NCI-H2029 (cell line): ENCODE measurements at places on chromosomes 5 and 9.

- DNase-seq: no peak
Measured at GRCh38 chr9:27395484-27395921, 98.6 kb upstream of the EQTN start.

GRCh38 chr5:132692632-132692967 lies 18.8 kb downstream of the IL4 start:
- DNase-seq: no peak

DNA sequence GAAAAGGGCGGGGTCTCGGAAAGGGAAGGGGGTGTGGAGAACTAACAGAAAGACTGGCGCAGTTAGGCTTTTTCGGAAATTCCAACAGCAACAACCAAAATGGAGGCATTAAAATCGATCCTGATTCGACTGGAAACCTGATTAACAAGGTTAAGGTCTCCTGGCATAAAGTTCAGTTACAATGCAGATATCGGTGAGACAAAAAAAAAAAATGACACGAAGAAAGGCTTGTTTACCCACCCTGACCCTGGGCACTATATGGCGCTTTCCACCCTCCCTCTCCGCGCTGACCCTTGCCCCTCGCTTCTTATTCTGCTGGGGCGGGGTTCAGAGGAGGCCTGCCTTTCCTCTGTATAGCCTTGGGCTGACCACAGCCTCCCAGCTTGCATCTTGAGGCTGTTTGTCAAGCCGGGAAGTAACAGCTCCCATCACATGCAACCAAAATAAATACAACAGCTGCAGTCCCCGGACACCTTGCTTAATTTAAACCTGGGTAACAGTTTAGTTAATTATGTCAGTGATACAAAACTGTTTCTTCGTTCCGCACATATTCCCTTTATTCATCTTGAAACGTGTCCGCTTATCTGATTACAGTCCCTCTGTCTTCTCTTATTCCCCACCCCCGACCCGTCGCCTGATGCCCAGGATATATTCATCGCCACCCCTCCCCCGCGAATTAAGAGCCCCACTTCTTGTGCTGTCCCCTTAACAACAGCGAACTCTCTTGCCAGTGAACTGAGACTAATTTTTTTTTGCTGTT lies 795 bp upstream of the PJA2 start:
- DNase-seq: peak; percentile 51

- DNase-seq: no peak
Measured at GRCh38 chr5:112006721-112007120, 249.7 kb upstream of the NREP start.

DNA sequence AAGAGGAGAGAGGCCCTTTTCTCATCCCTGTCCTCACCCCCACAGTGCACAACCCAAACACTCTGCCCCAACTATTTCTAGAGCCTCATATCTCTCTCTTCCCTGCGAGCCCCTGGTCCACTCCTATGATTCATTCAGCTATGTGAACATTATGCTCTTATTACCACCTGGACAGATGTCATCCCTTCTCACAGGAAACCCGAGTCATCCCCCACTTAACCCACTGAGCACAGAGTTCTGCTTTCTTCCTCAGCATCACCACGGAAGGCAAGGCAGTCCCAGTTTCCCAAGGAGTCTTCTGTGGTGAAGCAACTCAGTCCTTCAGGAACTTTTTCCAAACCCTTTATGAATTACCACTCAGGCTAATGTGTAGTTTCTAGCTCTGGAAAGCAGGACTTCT lies 1.3 kb downstream of the DNAI1 start:
- no peak for DNase-seq

GRCh38 chr9:92807031-92807756 lies 42.6 kb upstream of the BICD2 start:
- DNase-seq: no peak

- DNase-seq: peak; percentile 86
Measured at GRCh38 chr9:33187519-33188218, 20.5 kb upstream of the B4GALT1 start.

DNA sequence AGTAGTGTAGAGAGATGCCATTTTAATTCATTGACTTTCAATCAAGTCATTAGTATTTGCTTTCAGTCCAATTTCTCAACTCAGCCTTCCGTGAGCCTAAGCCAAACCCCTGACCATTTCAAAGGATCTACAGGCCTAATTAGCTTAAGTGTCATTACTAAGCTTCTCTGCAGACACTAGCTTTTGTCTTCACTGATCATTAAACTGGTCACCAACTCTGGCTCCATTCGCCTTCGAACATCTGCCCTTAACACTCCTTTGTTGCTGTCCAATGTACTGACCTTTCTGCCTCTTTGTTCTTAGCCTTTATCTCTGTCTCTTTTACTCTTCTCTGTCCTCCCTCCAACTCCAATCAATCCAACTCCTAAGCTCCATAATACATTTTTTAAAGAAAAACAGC lies 299.3 kb downstream of the DIRAS2 start:
- peak; percentile 29 for DNase-seq

- no peak for DNase-seq
Measured at GRCh38 chr5:39521098-39521860, 96.5 kb upstream of the DAB2 start.

DNA sequence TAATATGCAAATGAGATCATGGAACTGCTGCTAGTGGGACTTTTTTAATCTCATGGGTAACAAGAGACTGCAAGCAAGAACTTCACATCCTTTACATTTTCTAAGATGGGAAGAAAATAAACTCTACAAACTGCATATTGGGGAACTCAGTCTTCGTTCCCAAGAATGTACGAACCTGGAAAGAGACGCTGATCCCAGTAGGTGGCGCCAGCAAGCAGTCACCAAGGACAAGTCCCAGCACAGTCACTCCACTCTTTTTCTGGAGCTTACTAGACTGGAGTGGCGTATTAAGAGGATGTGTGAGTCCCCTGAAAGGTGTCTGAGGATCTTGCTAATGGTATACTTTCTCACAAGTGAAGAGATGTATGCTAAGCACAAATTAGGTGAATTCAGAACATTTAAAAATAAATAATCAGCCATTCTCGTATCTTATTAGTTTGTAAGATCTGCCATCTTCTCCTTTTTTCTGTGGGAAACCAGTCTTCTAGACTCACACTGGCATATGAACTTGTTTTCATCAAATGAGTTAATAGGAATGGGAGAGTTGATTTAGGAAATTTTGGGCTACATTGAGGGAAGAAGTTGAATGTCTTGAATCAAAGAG lies 16.0 kb upstream of the PUM3 start:
- DNase-seq: no peak

DNA sequence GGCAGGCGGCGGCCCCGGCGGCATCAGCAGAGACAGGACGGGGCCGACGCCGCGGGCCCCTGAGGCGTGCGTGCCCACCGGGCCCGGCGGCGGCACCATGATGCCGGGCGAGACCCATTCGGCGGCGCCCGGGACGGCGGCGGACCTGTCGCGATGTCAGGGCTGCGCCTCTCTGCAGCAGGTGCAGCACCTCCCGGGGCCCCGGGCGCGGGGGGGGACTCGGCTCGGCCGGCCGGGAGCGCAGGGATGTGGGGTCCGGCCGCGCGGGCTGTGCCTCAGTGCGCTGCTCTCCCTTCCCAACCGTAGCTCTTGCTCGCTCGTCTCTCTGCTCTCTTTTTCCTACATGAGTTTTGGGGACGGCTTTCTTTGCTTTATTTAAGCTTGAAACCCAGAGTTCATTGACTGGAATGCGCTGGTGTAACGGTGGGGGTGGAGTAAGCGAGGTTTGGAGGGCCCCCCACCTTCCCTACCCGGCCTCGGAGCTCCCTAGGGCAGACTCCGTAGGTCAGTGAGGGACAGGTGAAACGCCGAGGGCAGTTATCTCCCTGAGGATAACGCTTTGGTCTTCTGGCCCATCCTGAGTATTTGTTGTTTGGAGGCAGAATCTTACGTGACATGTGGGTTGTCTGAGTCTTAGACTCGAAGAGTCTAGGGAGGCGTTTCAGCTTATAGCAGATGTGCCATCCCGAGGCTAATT lies 490 bp downstream of the ICE1 start:
- no peak for DNase-seq

DNA sequence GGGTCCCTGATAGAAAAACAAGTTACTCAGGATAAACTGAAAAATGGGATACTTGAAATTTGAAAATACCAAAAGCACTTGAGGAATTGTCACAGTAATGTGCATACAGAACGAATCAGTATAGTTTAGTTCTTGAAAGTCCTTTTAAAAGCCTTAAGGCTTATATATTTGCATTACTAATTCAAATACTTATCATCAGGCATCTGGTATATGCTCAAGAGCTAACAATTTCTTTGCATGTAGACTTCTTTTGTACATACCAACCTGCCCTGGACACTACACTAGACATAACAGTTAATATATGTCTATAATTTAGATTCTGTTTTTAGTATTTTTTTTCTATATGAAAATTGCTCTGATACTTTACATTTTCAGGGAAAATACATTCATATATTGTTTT lies 43.2 kb downstream of the SMIM15 start:
- DNase-seq: no peak

DNA sequence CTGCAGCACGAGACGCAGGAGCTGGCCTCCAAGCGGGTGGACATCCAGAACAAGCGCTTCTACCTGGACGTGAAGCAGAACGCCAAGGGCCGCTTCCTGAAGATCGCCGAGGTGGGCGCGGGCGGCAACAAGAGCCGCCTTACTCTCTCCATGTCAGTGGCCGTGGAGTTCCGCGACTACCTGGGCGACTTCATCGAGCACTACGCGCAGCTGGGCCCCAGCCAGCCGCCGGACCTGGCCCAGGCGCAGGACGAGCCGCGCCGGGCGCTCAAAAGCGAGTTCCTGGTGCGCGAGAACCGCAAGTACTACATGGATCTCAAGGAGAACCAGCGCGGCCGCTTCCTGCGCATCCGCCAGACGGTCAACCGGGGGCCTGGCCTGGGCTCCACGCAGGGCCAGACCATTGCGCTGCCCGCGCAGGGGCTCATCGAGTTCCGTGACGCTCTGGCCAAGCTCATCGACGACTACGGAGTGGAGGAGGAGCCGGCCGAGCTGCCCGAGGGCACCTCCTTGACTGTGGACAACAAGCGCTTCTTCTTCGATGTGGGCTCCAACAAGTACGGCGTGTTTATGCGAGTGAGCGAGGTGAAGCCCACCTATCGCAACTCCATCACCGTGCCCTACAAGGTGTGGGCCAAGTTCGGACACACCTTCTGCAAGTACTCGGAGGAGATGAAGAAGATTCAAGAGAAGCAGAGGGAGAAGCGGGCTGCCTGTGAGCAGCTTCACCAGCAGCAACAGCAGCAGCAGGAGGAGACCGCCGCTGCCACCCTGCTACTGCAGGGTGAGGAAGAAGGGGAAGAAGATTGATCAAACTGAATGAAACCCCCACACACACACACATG lies 654 bp downstream of the PURA start:
- peak; percentile 51 for DNase-seq

GRCh38 chr5:42620579-42621216 lies 135.9 kb upstream of the CCDC152 start:
- DNase-seq: no peak

DNA sequence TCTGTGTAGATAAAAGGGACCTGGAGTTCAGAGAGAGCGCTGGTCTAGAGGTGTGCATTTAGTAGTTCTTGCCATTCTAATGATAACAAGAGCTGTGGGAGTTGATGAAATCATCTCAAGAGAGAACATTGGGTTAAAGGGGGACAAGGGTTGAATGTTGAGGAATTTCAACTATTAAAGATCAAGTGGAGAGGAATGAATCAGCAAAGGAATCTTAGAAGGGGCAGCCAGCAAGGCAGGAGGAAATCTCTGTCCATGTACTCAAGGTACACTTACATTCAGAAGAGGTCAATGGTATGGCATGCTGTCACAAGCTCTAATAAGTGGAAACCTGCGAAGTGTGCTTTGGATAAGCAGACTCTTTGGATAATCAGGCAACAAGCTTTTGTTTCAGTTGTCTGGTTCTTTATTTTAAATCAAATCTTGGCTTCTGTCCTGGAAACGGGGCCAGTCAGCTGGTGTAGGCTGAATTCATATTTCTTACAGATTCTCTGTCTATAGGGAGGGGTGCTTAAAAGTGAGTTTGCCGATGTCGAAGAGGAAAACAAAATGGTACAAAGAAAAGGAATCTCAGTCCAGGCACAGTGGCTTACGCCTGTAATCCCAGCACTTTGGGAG lies 320.5 kb upstream of the CD180 start:
- DNase-seq: no peak

- DNase-seq: no peak
Measured at GRCh38 chr5:151504006-151504405, 56.6 kb downstream of the SLC36A1 start.

GRCh38 chr5:135137146-135137915 lies 103.3 kb upstream of the PITX1 start:
- no peak for DNase-seq

- no peak for DNase-seq
Measured at GRCh38 chr9:99030610-99031109, 74.3 kb upstream of the TGFBR1 start.

- no peak for DNase-seq
Measured at GRCh38 chr5:68770551-68770950, 323.3 kb upstream of the SLC30A5 start.

DNA sequence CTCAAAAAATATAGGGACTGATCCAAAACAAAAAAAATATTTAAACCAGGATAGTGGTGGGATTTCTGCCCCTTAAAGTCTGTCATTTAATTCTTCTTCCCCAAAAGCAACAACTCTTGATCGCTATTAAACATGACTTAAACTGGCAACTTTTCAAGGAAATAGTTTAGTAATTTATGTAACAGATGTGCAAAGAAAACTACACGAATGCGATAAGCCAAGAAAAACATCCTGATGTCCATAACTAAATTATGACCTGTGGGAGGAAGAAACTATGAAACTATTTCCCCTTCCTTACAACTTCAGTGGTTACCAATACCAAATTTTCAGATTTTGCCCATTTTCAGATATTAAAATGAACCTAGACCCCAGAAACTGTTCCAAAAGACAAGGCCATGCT lies 31.5 kb downstream of the CLINT1 start:
- no peak for DNase-seq

- no peak for DNase-seq
Measured at GRCh38 chr5:61701877-61702602, 370.0 kb downstream of the ZSWIM6 start.

DNA sequence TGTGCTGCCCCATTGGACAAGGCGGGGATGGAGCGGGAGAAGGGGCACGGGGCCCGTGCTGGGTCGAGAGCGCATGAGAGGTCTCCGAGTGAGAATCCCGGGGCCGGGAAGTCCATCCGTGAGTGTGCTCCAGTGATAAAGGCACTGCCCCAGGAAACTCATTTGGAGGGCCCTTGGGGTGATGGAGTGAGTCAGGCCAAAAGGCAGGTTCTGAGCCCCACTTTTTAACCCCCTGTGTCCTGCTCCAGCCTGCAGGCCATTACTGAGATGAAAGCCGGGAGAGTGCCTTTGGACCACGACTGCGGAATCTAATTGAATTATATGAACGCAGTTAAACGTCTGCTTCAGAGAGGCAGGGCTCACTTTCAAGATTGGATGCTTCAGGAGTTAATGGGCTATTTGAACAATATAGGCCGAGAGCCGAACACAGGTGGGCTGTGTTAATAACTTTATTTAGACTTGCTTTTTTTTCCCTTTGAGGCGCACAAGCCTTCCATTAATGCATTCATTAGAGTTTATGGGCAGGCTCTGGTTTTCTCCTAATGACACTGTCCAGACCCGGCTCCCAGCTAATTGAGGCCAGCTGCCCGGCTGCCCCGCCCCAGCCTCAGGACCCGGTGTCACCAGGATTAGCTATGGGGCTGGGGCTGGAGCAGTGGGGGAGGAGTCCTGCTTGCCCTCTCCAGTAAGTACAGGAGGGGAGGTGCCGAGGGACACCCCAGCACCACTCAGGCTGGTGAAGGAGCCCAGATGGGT lies 79.1 kb upstream of the LMX1B start:
- DNase-seq: no peak
